Panc1 (cell line): ENCODE measurements at places on chromosomes 2 and 18. TPM values are rescaled to one million over a fixed set of nuclear protein-coding genes. Genes with fewer than 3 reads are reported as not detected.

GCKR gene
- total RNA-seq: 0.33 TPM

- DNase-seq: no peak
These were observed 107.1 kb downstream of the CTNNA2 start for GRCh38 chr2:79619976-79620375.

DNA sequence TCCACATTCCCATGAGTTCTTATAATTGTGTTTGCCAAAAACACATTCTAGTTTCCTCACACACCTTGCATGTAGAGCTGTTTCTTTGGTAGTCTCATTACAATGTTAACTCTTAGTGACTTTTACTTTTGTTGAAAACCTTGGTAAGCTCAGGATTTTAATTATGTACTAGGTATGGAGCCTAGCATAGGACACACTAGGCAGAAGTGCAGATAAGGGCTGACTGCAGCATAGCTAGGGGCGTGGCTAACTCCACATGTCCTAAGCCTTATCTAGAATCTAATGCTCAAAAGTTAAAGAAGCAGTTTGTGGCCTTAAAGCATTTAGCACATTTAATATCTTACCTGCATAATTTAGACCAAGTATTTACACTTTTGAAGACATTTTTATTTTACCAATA lies 153.7 kb upstream of the FBXO11 start:
- no peak for DNase-seq

DNA sequence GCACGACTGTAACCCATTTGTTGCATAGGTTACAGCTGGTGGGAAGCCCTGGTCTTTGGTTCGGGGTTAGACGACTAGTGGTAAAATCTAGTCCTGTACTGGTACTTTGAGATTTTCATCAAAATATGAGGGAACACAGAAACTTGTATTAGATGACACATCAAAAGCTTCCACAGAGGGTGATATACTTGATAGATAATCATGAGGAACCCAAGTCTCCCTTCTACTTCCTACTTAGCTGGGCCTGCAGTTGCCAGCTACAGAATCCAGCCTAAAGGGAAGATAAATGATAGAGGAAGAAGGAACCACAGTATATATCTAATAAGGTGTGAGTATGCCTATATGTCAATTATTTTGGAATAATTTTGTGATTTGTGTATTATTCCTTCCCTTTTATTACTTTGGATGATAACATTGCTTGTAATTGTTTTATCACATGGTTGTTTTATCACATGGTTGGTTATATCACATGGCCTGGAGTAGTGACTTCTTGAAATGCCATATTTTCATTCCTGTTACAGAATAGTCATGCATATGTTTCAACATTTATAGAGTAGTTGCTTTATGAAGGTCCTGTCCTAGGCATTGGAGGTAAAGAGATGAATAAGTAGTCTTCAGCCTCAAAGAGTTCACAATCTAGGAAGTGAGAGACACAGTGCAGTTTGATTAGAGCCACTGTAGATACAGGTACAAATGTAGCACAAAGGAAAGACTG lies 2.9 kb downstream of the AGPS start:
- no peak for DNase-seq

- DNase-seq: no peak
These were observed 6.6 kb downstream of the NR4A2 start for GRCh38 chr2:156325688-156326525.

DNA sequence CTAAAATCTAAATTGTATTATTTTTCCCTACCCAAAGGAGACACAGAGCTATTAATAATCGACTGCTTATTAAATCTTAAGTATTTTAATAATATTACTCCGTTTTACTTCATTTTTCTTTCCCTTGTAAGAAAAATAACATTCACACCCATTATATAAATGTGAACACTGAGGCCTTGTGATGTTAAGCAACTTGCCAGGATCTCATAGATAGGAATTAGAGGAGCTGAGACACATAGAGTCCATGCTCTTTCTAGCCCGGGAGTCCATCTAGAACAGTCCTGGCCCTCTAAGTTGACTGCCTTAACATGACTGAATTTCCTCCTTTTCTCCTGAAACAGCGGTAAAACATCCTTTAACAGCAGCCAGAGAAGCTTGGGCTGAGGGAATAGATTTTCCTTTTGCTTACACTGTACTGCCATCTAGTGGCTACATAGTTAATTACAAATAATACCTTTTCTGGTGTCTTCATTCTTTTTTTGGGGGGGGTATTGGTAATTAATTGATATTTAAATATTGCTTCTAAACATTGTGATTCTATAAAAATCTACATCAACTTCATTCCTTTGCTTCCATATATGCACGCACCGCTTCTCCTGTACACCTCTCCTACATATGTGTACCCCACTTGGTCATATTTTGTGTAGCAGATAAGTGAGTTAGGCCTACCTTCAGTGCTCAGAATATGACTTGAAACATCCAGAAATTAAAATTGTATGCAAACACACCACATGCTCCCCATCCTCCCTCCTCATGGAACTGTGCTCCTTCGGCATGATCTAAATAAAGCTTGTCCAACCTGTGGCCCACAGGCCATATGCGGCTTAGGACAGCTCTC lies 125.8 kb upstream of the HNMT start:
- DNase-seq: peak; percentile 32

TUBA4B gene
- total RNA-seq: not detected

UGT1A3 gene
- not detected for total RNA-seq

DNA sequence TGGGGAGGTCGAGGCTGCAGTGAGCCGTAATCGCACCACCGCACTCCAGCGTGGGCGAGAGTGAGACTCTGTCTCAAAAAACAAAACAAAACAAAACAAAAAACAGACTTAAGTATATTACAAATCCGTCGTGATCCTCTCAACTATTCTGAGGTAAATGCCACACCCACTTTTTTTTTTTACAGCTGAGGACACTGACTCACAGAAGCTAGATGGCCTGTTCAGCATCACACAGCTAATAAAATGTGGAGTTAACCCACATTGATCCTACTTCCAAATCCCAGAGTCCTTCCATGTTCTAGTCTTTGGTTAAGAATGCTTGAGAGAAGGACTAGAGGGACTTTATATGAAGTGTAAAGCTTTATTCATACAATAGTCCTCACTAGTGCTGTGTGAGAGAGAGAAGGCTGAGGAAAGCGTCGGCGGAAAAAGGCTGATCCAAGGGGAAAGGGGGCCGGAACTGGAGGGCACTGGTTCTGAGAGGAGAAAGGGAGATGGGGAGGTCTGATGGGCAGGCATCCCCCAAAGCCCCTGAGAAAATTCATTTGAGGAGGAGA lies 627 bp downstream of the RNF25 start:
- DNase-seq: no peak

- DNase-seq: no peak
These were observed 25.5 kb downstream of the MARCHF4 start for GRCh38 chr2:216346781-216347180.

TMEM247 gene
- not detected for total RNA-seq

GLI2 gene
- total RNA-seq: 6.2 TPM

GRCh38 chr18:778194-778927 lies 33.7 kb downstream of the YES1 start:
- DNase-seq: no peak

DNA sequence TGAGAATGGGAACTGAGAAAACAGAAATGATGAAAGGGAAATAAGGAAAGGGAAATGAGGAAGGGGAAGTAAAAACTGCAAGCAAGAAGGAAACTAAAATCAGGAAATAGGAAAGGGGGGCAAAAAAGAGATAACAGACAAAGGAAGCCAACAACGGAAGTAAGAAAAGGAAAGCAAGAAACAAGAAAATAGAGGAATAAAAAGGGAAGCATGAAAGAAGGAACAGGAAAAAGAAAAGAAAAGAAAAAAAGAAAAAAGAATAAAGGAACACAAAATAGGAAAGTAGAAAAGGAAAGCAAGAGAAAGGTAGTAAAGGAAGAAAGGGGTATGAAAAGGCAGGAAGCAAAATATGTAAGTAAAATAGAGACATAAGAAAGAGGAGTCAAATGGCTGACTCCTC lies 241.2 kb upstream of the NCKAP5 start:
- DNase-seq: no peak

- no peak for DNase-seq
These were observed 83.6 kb downstream of the SESTD1 start for GRCh38 chr2:179181002-179181401.

- no peak for DNase-seq
These were observed 302.7 kb upstream of the ZC3H15 start for GRCh38 chr2:186183406-186183805.

- no peak for DNase-seq
These were observed 6.0 kb downstream of the KRCC1 start for GRCh38 chr2:88049622-88050021.

DNA sequence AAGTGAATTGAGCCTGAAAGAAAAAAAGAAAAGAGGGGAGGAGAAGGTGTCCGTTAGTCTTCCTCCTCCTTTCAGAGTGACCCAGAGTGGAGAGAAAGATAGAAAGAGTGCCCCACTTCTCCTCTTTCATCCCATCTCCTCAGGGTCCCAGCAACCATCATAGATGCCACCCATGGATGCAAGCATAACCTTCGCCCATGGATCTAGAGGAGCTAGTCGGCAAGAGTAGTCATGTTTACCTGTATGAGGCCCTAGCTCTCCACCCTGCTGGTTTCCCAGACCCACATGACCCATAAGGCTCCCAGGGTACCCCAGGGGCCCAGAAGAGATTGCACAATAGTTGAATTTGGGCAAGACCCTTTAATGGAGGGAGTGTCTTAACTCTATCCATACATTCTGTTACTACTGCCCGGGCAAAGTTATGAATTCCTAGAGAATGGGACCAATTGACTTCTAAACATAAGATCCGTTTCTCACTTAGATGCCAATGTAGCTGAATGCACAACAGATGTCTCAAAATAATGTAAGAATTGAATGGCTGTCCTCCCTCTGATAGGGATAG lies 56.1 kb upstream of the CDCA7 start:
- DNase-seq: no peak

ANKRD36B gene
- total RNA-seq: 14.7 TPM

ATL2 gene
- total RNA-seq: 78.7 TPM

SANBR gene
- 18.8 TPM for total RNA-seq

GRCh38 chr2:84694088-84694622 lies 177.9 kb downstream of the DNAH6 start:
- no peak for DNase-seq

- no peak for DNase-seq
These were observed 553.7 kb upstream of the SYT4 start for GRCh38 chr18:43830947-43831346.
